ENCODE measurements at places on chromosomes 12 and 14.

DNA sequence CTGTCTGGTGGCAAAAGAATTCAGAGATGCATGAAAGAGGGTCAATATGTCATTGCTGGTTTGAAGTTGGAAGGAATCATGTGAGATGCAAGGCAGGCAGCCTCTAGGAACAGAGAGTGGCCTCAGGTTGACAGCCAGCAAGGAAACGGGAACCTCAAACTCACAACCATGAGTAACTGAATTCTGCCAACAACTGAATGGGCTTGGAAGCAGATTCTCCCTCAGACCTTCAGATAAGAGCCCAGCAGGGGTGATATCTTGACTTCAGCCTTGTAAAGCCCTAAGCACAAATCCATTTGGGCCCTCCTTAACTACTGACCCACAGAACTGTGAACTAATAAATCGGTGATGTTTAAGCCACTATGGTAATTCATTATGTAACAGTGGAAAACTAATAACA is 35.8 kb downstream of the USP15 start:
- no peak for DNase-seq

DNA sequence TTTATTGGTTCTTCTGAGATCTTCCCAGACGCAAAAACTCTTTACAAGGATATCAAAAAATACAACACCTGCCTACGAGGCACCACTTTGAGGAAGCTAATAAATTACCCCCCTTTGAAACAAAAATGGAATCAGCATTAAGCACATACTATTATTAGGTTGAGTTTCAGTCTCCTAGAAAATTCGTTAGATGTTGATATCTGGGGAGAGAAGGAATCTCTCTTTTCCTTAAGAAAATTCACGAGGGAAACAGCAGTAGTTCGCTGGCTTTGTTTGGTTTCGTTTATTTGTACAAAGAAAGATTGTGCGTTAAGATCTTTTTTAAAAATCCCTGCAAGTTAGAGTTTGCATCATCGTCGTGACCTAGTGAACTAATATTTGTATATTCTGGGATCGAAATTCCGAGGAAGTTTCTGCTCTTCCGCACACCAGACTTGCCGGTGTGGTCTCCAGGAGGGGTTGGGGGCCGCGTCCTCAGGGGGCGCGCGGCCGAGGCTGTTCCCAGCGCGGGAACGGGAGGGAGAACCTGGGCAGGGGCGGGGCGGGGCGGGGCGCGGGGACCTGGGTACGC is 12.1 kb downstream of the NKX2-1 start:
- DNase-seq, result no peak

DNA sequence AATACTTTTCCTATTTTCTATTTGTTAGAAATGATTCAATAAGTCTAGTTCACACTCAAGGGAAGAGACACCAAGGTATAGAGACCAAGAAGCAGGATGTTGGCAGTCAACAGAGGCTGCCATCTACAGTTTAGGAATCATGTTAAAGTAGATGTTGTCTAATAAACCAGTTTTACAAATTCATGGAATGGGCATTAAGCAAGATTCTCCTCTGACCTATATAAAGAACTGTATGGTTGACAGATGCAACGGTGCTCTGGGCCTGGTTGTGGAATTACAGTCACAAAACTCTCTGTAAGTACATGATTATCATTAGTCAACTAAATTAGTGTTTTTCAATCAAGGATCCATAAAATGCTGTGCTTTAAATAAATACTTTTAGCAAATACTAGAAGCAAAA is 475.1 kb downstream of the NAV3 start:
- no peak for DNase-seq

DNA sequence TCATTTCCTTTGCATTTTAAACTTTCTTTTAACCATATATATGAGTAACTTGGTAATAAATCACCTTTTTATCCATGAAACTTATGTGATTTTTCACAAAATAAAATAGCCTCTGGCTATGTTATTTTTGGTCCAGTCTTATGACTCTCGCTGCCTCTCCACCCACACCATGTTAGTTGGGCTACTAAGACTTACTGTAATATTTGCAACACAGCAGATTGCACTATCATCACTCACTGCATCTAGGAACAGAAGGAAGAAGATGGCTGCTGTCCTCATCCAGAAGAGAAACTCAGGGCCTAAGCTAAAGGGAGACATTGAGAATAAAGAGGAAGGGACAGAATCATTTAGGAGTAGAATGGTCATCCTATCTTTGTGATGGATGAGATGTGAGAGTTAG is 12.6 kb upstream of the B4GALNT3 start:
- no peak for DNase-seq

- DNase-seq, result no peak
Measured at GRCh38 chr12:40583743-40584142, 108.5 kb upstream of the CNTN1 start.

DNA sequence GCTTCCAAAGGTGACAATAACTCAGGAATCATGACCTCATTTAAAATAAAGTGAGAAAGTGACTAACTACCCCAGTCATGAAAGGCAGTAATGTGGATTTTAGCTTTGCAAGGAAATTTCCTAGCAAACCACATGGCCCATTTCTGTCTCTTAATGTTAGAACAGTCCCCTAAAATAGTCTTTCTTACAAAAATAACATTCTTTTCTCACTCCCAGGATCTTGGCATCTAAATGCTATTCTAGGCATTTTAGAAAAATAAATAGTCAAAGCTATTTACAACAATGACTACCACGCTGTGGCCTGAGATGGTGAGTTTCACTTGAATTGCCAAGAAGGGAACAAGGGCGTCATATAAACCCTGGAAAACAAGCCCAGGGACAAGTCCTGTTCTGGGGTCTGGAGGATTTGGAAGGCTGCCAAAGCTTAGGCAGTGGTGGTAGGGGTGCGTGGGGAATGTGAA is 101.2 kb upstream of the CCDC175 start:
- DNase-seq, result no peak

DNA sequence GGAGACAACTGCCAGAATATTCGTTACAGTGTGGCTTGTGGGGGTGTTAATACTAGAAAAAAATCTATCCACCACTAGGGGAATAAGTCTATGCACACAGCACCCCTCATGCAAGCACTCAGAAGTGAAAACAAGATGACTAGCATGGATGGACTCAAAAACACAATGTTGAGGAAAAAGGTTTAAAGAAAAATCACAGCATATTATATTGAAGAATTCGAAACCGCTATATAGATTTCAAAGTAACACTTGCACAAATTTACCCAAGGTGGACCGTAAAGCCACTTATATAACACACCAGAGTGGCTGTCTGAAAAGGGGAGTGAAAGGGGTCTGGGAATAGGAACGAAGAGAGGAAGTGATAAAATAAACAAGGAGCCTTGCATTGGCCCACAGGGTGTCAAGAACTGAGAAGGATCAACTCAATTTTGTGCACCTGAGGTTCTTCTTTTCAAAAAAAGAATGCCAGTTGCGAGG is 544 bp downstream of the ABCD4 start:
- peak; percentile 8 for DNase-seq

- no peak for DNase-seq
Measured at GRCh38 chr12:115758877-115759620, 518.4 kb downstream of the MED13L start.

- DNase-seq, result no peak
Measured at GRCh38 chr14:73613046-73613383, 698 bp downstream of the ACOT6 start.

DNA sequence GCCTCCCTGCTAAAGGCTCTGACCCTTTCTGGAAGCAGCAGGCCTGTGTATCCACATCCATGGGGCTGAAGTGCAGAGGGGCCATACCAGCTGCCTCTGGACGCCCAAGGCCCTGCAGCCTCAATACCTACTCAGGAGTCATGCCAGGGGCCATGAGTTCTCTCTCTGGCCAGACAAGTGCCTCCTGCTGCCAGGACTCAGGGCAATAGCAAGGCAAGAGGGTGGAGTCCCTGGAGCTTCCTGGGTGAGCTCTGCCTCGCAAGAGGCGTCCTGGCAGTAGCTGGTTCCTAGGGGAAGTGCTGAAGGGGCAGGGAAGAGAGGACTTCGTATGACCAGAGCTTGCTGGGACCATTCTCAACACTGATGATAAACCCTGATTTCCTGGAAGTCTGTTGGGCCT is 10.9 kb upstream of the ENDOU start:
- no peak for DNase-seq

Data from CD4-positive, alpha-beta T cell (primary cell).